CMK (cell line): ENCODE measurements at places on chromosomes 4 and X.

- no peak for DNase-seq
Measured at GRCh38 chr4:75820676-75821075, 81.6 kb downstream of the PPEF2 start.

GRCh38 chrX:140342410-140342809 lies 162.5 kb downstream of the SOX3 start:
- DNase-seq: no peak

GRCh38 chr4:73762409-73762808 lies 22.0 kb downstream of the CXCL8 start:
- peak; percentile 8 for DNase-seq

GRCh38 chrX:13691841-13692371 lies 3.0 kb downstream of the RAB9A start:
- no peak for DNase-seq

DNA sequence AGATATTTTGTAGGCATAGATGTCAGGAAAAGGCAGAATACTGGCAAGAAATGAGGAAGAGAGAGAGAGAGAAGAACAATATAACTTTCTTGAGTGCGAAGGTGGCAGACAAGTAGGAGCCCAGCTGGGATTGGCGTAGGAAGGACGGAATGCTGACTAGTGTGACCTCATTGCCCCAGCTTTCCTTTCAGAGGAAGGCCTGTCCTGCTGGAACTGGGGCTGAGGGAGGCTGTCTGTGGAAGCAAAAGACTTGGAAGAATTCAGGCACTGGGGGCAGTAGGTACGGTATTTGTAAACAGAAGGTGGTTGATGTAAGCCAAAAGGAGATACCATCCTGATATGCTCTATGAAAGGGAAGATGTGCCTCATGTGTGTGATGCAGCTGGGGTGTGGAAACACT lies 818.4 kb downstream of the ADGRL3 start:
- DNase-seq: no peak

DNA sequence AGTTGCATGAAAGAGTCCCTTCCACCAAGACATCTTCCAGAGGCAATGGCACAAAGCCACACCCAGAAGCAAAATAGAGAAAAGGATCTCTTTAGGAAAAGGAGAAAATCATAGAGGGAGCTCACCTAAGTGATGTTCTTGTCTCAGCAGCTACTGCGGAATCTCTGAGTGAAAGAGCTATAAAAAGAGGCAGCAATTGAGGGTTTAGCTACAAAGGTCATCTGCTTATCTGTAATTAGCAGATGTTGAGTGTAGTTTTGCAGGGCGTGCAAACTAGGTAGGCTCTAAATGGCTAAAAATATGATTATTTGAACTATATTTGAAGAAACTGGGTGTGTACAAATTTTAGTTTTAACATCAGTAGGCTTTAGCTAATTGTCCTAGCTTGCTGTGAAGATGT lies 276.0 kb downstream of the HS3ST1 start:
- no peak for DNase-seq
